ENCODE measurements at places on chromosomes 12 and 14.

DNA sequence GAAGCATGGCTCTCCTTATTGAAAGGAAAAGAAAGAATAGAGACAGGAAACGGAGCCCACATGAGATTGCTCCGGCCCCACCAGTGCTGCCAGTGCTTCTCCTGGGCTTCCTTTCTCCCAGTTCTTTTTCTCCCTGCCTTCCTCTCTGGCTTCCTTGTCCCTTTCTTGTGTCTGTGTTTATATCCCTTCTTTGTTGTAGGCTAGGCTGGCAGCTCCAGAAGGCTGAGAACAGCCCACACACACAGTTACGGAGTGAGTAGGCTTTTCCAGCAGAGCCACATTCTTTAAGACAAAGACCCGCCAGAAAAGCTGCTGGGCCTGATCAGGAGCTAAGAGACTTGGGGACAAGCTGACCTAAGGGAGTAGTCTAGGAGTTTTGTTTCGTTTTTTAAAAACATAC, 13.0 kb downstream of the CIPC start:
- DNase-seq = no peak

- no peak for DNase-seq
These were observed 7.2 kb downstream of the DNM1L start for GRCh38 chr12:32686340-32686739.

- peak; percentile 55 for DNase-seq
These were observed 9.0 kb downstream of the TMBIM6 start for GRCh38 chr12:49750027-49750995.

DNA sequence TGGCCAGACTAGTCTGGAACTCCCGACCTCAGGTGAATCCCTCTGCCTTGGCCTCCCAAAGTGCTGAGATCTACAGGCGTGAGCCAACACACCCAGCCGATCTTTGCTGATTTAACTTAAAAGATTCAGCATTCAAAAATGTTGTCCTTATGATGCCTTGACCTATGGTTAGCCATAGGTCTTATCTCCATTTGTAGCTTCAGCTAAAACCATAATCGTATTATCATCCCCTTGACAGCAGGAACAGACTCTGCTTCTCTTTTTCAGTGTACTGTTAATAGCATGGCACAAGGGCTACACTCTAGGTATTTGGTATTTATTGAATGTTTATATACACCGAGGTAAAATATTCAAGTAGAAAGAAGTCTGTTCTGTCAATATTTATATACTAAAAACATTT, 15.3 kb downstream of the CCDC62 start:
- no peak for DNase-seq

DNA sequence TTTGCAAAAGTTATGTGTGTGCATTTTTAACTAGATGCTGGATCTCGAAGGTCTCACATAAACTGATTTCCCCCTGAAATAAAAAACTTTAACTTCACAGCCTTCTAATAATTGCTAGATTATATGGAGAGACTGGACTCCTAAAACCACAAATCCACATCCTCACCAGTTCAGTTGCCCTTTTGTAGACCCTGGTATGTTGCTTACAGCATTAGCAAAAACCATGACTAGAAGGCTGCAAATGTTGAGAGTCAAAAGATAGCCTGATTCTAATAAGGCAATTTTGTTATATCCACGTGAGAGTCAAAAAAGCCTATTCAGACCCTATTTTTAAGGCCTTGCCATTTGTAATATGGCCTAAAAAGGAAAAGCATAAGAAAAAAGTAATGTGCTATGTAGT, 37.4 kb downstream of the RASSF8 start:
- DNase-seq = peak; percentile 31

DNA sequence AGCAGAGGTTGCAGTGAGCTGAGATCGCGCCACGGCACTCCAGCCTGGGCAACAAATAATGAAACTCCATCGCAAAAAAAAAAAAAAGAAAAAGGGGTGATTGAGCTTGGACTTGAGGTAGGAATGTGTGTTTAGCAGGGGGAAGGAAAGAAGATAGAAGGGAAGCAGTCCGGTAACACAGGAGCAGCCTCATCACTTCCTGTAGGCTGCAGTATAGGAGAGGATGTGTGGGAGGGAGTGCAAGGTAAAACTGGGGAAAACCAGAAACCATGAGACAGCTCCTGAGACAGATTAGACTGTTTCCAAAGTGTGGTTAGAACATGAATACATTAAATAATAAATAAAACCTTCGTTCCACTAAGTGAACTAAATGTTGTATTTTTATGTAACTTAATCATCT, 49.2 kb downstream of the FGD4 start:
- DNase-seq = no peak

DNA sequence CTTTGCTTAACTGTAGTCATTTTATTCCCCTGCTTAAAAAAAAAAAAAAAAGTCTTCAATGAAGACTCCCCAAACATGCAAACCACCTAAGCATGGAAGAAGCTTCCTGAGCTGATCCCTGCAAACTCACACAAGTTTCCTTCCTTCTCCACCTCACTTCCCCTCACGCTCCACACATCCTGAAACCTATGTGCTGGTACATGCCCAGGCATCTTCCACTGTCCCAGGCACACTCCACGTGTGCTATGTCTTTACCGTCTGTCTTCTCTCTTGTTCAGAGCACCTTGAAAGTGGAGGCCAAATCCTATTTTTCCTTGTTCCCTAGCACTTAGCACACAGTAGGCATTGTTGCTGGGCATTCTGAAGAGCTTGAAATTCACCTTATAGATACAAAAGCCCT, 13.4 kb downstream of the LRIG3 start:
- DNase-seq = no peak

GRCh38 chr14:89435892-89436656, 19.0 kb upstream of the FOXN3 start:
- no peak for DNase-seq

GRCh38 chr12:18207266-18207665, 54.1 kb upstream of the PIK3C2G start:
- no peak for DNase-seq

- peak; percentile 67 for DNase-seq
These were observed 35.3 kb downstream of the MSRB3 start for GRCh38 chr12:65313719-65314317.

GRCh38 chr12:68585966-68586365, 24.7 kb upstream of the RAP1B start:
- no peak for DNase-seq

DNA sequence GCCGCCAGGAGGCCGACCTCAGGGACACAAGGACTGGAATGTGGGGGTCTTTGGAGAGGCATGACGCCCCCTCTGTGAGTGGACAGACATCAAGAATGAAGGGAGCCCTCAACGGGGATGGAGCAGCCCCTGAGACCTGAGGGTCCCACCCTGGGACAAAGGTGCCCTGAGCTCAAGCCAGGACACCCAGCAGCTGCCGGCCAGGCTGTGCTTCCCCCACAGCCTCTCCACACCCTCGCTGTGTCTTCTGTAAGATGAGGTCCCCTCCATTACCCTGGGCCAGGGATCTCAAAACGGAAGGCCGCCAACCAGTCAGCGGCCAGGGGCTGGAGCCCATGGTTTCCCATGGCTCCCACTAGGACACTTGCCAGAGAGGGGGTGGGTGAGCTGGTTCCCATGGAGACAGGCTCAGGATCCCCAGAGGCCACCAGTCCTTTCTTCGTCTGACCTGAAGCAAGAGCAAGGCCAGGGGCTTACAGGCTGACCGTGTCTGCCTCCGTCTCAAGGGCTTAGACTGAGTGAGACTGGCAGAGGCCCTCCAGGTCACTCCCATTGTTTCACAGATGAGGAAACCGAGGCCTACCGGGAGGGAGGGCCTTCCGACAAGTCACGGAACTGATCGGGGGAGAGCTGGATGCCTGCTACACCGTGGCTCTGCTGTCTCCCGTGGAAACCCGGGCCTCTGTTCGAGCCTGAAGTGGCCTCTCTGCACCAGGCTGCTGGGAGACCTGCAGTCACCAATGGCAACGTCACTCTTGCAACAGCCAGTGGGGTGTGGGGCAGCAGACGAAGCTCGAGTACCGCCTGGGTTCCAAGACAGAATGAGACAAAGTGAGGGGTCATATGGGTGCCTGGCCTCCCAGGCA, 91.7 kb upstream of the DIO3 start:
- DNase-seq = no peak

DNA sequence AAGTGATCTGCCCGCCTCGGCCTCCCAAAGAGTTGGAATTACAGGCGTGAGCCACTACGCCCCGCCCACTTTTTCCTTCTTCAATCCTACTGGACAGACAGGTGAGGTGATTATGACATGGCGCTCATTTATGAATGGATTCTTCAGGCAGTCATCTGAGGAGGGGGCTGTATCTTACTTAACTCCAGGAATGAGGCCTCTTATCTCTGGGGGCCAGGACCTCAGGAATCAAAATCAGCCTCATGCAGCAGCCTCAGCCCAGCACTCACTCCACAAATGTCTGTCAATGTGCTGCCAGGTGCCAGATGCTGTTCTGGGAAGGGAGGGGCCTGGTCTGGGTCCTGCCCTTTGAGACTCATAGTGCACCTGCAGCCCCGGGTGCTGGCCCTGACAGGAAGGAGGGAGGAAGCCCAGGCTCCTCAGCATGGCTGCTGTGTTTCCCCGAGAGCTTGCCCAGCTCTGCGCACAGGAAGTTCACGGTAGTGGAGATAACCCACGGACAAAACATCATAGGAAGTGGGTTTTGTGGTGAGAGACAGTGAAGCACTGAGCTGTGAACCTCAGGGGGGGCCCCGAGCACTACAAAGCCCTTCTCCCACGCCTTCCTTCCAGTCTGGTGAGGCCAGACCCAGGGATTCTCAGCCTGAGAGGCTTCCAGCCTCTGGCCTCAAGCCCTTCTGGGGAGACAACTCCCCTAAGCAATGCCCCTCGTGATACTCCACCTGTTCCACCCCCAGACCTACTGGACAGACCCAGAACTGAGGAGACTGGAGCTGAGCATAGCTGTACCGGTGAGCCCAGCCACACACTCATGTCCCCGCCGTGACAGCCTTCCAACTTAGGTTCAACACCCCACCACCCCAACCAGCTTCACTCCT, 22.3 kb downstream of the GALNT6 start:
- peak; percentile 65 for DNase-seq

DNA sequence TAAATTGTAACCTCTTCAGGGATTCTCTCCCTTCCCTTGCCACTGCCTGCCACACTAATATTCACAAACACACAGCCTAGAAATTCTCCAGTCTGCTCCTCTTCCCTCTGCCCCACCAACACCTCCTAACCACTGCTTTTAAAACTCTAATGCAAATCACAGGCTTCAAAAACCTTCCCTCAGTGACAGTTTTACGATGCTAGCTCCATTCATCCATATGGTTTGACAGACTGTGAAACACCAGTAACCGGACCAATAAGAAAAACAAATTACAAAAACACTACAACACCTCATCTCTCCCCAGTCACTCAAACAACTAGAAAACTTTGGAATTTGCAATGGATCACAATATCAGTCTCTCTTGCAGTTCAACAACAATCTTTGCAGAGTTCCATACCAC, 5.7 kb downstream of the DPF3 start:
- no peak for DNase-seq

- no peak for DNase-seq
These were observed 206.6 kb upstream of the RTL1 start for GRCh38 chr14:101109981-101110728.

- no peak for DNase-seq
These were observed 391.4 kb downstream of the FUT8 start for GRCh38 chr14:65803885-65804284.

DNA sequence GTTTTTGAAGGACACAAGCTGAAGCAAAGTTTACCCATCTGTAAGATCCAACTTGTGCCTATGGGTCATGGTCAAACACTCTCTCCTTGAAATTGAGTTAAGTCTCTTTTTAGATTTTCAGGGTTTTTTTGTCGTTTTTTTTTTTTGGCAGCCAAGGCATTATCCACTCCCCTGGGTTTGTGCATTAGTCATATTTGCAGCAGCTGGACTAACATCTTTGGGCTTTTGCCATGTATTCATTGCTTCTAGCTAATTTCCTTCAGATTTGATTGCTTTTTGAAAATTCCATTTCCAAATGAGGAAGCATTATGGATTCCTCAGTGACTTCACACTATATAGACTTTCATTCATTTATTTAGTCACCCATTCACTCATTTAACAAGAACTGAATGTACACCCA, 80.3 kb upstream of the SRRM4 start:
- DNase-seq = no peak

DNA sequence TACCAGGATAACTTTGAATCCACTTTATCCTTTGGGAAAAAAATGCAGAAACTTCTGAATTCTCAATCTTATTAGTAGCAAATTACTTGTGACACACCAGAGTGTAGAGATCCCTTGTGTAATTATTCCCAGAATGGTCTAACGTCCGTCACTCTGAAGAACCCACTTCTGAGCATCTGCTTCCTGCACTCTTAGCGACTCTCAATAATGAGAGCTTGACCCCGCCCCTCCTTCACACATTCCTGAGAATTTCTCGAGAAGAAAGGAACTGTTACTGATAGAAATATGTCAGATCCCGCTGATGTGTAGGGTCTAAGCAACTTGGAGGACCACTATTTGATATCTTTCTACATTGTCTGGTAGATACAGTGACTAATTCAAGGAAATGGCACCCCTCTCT, 218.3 kb upstream of the PDZRN4 start:
- no peak for DNase-seq

GRCh38 chr14:85454226-85454813, 75.6 kb upstream of the FLRT2 start:
- DNase-seq = no peak

DNA sequence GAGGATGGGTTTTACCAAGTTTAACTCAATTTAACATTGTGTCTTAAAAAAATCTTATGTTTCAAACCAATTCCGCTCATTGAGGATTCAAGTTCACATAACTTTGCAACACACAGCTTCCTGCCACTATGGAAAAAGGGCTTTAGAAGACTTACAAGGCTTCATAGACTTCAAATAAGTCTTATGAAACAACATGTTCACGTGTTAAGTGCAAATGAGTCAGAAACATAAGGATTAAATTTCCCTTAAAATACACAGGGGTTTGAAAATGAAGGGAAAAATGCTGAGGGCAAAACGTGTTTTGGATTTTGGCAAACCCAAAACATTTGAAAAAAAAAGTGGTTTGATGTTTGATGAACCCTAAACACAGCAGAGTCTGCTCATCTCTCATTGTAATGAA, 364.8 kb downstream of the BMP4 start:
- DNase-seq = no peak

DNA sequence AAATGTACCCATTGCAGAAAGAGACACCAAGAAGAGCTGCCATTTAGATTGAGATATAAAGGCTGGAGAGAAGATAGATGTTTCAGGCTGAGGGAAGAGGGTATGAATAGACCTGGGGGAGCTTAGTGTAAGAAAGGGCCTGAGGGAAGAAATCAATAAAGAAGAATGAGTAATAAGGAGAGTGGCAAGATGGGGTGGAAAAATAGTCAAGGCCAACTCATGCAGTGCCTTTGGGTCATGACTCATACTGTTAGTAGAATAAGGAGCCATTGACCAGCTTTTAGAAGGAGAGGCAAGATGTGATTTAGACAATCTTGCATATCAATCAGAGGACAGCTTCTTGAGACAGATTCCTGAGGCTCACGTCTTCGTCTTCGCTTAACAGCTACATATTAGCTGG, 287.5 kb downstream of the DUSP6 start:
- peak; percentile 53 for DNase-seq

- no peak for DNase-seq
These were observed 13.6 kb downstream of the ACADS start for GRCh38 chr12:120739031-120739762.

Data from ACHN (cell line).